ENCODE measurements at places on chromosomes 13 and 19.

- no peak for DNase-seq
Measured at GRCh38 chr19:50005428-50005827, 19.7 kb downstream of the VRK3 start.

DNA sequence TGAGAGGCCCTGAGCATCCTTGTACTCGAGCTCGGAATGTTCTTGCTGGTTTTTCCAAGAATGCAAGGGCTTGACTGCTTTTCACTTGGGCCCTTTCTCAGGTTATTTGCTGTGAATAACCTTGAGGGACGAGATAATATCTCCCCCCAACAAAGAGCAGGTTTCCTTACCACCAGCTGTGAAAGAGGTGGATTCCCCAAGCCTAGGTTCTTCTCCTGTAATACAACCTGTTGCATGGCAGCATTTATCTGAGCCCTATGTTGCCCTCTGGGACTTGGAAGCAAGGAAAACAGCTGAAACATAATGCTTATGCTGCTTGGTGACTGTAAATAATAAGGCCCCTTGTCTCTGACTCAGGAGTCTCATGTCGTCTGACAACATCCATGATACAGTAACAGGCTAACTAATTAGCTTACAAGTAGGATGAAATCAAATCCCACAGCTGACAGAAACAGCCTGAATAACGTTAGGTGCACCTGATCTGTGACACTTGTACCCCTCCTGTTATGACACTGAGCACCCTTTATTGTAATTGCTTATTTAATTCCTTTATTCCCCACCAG, 43.6 kb upstream of the RCBTB2 start:
- no peak for DNase-seq

- no peak for DNase-seq
Measured at GRCh38 chr19:271856-272255, 19.3 kb downstream of the PLPP2 start.

DNA sequence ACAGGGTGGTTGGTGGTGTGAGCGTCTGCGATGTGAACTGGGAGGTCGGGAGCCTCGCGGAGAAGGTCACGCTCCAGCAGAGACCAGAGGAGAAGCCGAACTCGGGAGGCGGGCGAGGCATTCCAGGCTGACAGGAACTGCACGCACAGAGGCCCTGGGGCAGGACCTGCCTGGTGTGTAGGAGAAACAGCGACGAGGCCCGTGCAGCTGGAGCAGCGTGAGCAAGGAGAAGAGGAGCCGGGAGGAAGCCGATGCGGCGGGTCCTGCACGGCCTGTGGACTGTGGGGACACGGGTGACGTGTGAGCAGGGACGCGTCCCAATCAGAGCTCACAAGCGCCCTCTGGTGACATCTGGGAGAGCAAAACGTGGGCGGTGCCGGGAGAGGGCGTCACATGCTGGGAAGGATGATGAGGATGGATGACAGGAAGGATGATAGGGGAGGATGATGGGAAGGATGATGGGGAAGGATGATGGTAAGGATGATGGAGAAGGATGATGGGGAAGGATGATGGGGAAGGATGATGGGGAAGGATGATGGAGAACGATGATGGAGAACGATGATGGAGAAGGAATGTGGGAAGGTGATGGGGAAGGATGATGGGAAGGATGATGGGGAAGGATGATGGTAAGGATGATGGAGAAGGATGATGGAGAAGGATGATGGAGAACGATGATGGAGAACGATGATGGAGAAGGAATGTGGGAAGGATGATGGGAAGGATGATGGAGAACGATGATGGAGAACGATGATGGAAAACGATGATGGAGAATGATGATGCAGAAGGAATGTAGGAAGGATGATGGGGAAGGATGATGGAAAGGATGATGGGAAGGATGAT, 16.1 kb upstream of the MADCAM1 start:
- DNase-seq = peak; percentile 32

- DNase-seq = no peak
Measured at GRCh38 chr19:53541971-53542370, 4.0 kb downstream of the ZNF331 start.

DNA sequence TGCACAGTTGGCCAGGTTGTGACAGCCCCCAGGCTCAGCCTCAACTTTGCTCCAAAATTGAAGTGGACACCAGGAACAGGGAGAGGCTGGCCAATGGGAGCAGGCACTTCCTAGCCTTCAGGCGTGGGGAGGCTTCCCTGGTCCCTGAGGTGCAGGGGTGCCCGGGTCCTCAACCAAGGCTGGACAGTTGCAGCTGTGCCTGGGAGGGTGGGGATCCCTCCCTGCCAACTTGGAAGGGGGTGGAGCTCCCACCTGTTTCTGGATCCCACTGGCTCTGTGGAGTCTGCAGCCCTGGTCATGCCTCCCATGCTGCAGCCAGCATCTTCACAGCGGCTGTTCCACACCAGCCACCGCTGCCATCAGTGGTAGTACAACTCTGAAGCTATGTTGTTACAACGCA, 502.8 kb upstream of the SLITRK5 start:
- no peak for DNase-seq

GRCh38 chr13:59352600-59352999, 811.1 kb downstream of the DIAPH3 start:
- no peak for DNase-seq

- DNase-seq = no peak
Measured at GRCh38 chr19:22427960-22428913, 6.1 kb upstream of the ZNF98 start.

GRCh38 chr19:34067861-34068271, 104.4 kb upstream of the LSM14A start:
- no peak for DNase-seq

GRCh38 chr13:80374901-80375300, 34.0 kb upstream of the SPRY2 start:
- DNase-seq = no peak

DNA sequence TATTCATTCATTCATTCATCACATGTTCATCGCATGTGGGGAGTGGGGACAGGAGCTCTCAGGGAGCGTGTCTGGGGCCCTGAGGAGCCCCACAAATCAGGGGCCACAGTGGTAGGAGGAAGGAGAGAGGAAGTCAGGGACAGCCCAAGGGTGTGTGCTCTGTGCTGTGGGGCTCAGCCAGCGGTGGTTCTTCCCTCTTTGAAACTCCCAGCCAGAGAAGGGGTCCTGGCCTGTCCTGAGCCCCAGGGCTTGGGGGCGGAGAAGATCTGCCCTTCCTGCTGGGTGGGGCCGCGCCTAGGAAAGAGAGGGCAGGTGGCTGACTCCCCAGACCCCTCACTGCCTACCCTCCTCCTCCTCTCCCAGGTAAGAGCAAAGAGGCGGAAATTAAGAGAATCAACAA, 14.6 kb downstream of the AP2A1 start:
- DNase-seq = no peak

- no peak for DNase-seq
Measured at GRCh38 chr19:51296336-51297093, 14.9 kb upstream of the IGLON5 start.

DNA sequence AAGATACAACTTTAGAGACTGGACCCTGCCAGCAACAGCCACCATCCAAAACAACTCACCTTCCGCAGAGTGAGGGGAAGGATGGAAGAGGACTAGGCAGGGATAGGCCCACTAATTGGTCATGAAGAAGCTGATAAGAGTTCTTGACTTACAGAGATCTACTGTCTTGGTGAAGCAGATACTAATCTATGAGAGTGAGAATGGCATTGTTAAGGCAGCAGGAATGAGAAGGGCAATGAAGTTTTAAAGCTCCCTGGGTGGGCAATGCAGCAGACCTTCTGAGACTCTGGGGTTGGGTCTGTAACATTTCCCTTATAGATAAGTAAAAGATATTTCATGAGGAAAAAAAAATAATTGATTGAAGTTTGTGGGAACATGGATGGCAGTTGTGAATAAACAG, 63.7 kb downstream of the KLF12 start:
- DNase-seq = no peak

GRCh38 chr13:28499609-28500008, 4.7 kb upstream of the FLT1 start:
- no peak for DNase-seq

GRCh38 chr13:96781141-96781540, 213.1 kb downstream of the OXGR1 start:
- DNase-seq = no peak

GRCh38 chr13:49567491-49567890, 17.9 kb downstream of the RCBTB1 start:
- DNase-seq = no peak

GRCh38 chr13:20654156-20654555, 49.3 kb upstream of the IL17D start:
- no peak for DNase-seq

DNA sequence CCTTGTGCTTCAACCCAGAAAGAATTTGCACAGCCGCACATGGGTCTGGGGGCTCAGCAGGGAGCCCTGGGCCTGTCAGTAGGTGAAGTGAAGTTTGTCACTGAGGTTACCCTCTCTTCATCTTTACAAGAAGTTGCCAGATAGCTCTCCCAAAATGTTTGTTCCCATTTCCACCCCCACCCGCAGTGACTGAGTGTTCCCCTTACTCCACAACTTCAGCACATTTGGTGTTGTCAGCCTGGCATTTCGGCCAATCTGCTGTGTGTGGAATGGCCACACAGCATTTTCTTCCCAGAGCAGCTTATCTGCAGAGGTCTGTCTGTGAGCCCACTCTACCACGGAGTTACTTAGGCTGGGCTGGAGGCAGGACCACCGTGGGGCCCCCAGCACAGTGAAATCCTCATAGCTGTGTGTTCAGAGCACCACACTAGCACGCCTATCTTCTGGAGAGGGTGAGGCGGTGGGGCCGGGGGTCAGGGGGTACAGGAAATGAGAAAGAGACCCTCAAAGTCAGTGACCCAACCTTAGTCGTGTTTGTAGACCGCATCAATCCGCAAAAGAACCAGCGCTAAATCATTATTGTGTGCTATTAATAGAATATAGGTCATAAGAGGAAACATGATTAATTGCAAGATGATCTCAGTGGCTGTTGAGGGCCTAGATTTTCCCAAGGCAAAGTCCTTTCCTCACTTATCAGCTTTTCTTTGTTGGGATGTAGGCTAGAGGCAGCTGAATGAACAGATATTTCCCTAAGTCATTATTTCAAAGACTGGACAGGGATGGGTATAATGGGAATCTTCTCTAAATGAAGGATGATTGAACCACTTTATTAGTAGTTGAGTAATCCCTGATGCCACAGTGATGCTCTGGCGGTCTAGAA, 116.0 kb downstream of the SIPA1L3 start:
- no peak for DNase-seq

Measured in CD4-positive, alpha-beta T cell treated with Interleukin-15 for 1 hour (primary cell).